Stimulated activated CD4-positive, alpha-beta T cell treated with anti-CD3 and anti-CD28 coated beads, Interleukin-12 subunit alpha, Interleukin-12 subunit beta, amount 100 ng/mL, for 48 hours (primary cell): ENCODE measurements at places on chromosomes 7 and 10.
A peak's percentile ranks its signal among the peaks of the same experiment; 100 is the strongest.

DNA sequence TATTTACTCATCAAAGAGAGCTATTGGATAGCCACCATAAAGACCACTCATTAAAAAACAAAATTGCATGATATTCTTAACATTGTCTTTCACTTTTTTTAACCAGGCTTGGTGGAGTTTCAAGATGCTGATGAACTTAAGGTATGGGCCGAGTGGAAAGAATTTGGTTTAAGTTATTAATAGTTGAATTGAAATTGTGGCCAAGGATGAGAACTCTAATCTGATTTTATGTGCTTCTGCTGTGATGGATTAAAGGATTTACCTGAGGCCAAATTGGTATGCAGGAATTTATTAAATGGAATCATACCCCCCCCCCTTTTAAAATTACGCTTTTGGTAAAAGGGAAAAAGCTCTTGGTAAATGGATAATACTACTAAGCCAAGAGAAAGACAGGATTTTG, 33.8 kb upstream of the TOMM7 start:
- no peak for DNase-seq

DNA sequence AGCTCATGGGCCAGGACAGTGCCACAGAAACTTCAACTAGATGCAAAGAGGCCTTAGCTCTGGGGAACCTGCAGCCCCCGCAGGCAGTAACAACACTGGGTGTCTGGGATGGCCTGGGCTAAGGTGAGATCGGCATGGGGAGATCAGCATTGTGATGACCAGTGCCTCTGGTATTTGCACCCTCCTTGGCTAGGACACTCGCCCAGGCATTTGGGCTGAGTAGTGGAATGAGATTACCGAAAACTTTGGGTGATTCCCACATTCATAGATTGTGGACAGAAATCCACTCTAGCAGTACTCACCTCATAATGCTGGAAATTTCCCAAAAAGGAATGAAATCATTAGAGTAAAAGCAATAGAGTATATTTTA, 70.6 kb upstream of the ZMIZ2 start:
- DNase-seq, result no peak

DNA sequence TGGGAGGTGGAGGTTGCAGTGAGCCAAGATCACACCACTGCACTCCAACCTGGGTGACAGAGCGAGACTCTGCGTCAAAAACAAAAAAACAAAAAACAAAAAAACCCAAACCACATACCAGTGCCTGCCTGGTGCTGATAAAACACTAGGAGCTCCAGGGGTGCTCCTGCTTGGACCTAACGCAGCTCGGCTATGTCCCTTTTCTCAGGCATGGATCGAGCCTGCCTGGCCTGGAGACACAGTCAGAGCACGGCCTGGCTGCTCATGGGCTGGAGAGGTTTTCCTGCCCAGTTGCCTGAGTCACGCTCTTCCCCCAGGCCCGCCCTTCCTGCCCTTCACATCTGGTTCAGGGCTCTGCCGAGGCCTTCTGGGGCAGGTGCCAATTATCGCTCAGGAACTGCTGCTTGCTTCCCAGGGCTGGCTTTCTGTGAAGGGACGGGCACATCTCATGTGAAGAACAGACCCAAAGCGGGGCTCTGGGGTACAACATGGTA, 12.6 kb upstream of the NPFFR1 start:
- no peak for DNase-seq

GRCh38 chr7:130113887-130114286, 43.6 kb downstream of the KLHDC10 start:
- no peak for DNase-seq

- DNase-seq, result no peak
These were observed 93.3 kb downstream of the CHST15 start for GRCh38 chr10:123999956-124000615.

DNA sequence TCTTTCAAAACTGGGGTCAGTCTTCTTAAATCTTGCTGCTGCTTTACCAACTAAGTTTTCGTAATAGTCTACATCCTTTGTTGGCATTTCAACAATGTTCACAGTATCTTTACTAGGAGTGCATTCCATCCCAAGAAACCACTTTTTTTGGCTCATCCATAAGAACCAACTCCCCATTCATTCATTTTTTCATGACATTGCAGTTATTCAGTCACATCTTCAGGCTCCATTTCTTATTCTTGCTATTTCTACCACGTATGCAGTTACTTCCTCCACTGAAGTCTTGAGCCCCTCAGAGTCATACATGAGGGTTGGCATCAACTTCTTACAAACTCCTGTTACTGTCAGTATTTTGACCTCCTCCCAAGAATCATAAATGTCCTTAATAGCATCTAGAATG, 392.3 kb downstream of the DGKB start:
- no peak for DNase-seq

GRCh38 chr10:123862421-123863182, 29.0 kb downstream of the CPXM2 start:
- no peak for DNase-seq

GRCh38 chr10:43137717-43138020, 576 bp upstream of the CSGALNACT2 start:
- peak; percentile 34 for DNase-seq

DNA sequence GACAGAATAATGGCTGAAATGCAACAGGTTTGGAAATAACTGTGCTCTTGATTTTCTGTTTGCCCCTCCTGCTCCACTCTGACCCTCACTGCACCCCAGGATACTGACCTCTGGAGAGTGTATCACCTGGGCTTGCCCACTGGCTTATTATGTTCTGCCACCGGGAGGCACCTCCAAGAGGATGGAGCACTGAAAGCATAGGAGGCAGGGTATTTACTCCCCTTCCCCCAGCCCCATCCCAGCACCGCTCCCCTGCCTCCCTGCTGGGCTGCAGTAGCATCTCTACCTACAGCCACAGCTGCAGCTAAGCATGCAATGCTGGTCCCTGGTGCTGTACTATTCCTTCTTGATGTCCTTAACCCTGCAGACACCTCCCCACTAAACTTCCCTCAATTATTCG, 26.4 kb downstream of the RAB11FIP2 start:
- DNase-seq, result no peak

GRCh38 chr10:66760941-66761340, 164.9 kb upstream of the LRRTM3 start:
- no peak for DNase-seq

GRCh38 chr7:33099154-33099940, 9.9 kb downstream of the RP9 start:
- no peak for DNase-seq

- DNase-seq, result no peak
These were observed 301.5 kb downstream of the FZD1 start for GRCh38 chr7:91565499-91566401.

DNA sequence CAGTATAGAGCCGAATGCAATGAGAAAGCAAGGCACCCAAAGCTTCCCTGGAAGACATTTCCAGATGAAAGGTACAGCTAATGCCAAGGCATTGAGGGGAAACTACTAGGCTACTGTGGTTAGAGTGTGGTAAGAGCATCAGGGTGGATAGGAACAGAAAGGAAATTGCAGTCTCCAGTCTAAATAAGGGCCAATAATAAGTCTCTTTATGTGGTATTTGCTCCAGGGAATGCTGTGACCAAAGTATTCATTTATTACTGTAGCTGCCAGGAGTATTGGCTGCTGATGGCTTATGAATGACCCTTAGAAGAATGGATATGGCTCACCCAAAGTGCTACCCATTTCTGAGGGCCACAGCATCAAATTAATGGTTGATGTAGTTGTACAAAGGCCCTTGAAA, 30.1 kb upstream of the POT1 start:
- no peak for DNase-seq

- no peak for DNase-seq
These were observed 30.2 kb downstream of the NOM1 start for GRCh38 chr7:156979711-156980110.

GRCh38 chr7:35699796-35700305, 4.9 kb upstream of the HERPUD2 start:
- no peak for DNase-seq

DNA sequence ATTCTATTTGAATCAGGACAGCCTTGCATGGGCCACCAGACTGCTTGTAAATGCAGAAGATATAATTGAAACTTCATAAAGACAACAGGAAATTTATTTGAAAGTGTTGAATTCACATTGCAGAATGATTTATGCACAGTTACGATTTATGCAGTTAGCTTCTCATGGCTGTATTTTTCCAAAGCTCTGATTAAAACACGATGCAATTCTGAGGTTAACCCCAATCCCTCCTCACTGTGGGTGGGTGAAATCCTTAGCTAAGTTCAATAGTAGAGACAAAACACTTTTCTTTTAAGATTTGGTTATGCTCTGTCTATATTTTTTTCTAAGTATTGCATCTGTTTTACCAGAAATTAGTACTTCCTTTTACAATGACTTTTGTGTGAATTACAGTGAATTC, 728.8 kb upstream of the IGFBP3 start:
- DNase-seq, result no peak
